Choroid plexus epithelial cell (primary cell): ENCODE measurements at places on chromosomes 4 and X.

DNA sequence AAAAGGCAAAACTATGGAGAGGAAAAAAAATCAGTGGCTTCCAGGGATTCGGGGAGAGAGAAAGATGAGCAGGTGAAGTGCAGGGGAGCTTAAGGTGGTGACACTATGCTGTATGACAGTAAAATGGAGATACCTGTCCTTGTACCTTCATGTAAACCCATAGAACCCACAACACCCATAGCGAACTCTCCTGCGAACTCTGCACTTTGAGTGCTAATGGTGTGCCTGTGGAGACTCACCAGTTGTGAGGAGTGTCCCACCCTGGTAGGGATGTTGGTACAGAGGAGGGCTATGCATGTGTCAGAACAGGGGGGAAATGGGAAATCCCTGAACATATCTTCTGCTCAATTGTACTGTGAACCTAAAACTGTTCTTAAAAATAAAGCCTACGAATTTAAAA lies 42.8 kb downstream of the HMX1 start:
- DNase-seq, result no peak

- no peak for DNase-seq
These were observed 8.3 kb downstream of the MAGEA11 start for GRCh38 chrX:149720021-149720689.

DNA sequence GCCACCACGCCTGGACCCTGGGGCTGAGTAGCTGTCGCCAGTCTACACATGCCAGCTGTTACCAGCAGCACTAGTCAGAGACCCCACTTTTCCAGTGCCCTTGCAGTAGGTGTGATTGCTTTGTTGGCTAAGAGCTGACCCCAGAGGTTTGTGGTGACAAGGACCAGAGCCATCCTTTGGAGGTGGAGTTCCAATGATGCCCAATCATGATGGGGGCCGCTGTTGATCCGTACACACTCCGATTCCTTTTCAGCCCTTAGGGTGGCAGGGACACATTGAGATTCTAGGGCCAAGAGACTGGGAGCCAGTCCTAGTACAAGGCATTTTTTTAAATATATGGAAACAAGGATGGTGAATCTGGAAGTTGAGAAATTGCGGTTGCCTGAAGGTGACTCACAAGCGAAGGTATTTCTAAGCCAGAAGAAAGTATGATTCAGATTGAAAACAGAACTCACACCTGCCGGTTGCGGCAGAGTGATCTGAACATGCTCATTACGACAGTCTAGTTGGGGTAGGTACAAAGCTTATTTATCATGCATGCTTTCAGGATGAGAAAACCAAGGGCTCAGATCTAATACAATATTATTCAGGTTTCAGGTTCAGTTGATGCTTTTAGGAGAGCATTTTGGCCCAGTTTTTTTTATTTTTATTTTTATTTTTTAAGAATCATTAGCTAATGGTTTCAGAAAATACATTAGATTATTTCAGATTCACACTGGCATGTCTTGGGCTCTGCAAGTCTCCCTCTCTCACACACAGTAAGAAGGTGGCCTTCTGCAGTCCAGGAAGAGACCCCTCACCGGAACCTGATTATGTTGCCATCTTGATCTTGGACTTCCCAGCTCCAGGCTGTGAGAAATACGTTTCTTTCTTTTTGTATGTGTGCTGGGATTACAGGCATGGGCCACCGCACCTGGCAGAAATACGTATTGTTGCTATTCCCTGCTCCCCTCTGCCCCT lies 43.4 kb downstream of the SHROOM2 start:
- peak; percentile 86 for DNase-seq

DNA sequence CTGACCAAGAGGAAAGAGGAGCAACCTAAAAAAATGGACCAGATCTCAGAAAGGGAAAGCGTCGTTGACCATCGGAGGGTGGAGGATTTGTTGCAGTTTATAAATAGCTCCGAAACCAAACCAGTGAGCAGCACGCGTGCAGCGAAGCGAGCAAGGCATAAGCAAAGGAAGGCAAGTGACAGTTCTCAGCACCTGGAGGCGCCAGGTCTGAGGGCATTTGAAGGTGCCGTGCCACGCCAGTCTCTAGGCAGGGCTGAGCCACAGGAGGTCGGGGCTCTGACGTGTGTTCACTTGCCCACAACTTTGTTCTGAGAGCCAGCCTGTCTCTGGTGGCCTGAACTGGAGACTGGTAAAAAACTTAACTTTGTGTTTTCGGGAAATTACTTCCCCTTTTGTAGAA lies 59.7 kb downstream of the TNIP2 start:
- no peak for DNase-seq

DNA sequence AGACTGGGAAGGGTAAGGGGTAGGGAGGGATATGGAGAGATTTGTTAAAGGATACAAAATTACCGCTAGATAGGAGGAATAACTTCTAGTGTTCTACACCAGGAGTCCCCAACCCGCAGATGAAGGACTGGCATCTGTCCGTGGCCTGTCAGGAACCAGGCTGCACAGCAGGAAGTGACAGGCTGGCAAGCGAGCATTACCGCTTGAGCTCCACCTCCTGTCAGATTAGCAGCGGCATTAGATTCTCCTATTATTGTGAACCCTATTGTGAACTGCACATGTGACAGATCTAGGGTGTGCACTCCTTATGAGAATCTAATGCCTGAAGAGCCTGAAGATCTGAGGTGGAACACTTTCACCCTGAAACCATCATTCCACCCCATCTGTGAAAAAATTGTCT lies 27.9 kb upstream of the BBS7 start:
- no peak for DNase-seq

GRCh38 chr4:14575289-14575688 lies 427.0 kb upstream of the CPEB2 start:
- DNase-seq, result no peak

GRCh38 chr4:113851816-113852215 lies 90.3 kb upstream of the CAMK2D start:
- DNase-seq, result no peak

DNA sequence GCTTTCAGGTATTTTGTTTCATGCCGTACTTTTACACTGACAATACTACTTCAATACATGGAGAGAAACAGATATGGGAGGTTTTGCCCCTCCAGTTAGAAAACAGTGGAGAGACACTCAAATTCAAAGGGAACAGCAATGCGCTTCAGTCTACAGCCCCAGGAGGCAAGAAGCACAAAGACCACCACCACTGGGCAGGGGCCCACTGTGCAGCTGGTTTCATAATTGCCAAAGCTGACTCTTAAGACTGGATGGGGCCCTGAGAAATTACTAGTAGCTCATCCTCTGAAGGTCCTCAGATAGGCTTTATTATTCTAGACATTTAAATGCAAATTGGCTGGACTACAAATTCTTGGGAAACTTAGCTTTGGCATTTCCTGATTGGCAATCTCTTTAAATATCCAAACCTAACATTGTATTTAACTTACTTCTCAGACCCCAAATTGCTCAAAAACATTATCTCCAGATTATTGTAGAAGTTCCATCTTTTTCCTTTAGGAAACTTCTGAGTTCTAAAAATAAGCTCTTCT lies 85.9 kb upstream of the GPR34 start:
- DNase-seq, result peak; percentile 23

GRCh38 chr4:38461342-38461741 lies 202.7 kb upstream of the KLF3 start:
- peak; percentile 8 for DNase-seq

- no peak for DNase-seq
These were observed 115.6 kb downstream of the SMIM20 start for GRCh38 chr4:26029568-26030131.

DNA sequence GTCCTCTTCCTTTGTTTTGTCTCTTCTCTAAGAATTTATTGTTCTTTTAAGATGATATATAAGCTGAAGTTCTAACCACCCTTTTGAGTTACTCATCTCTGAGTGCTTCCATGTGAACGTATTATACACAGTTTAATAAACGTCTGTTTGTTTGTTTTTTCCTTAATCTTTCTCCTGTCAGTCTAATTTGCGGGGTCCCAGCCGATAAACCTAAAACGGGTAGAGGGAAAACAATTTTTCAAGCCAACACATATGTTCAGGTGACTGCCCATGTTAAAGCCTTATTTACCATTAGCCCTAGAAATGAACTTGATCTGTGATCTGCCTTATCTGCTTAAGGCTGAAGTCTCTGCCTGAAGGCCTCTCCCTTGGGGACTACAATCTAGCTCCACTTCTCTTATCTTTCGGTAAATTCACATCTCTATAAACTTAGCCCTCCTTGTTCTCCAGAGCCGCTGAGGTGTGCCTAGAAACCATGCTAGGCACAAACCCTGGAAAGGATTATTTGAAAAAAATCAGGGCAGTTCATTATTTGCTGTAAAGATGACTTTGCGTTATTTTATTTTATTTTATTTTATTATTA lies 158.8 kb downstream of the CAMK2D start:
- no peak for DNase-seq

DNA sequence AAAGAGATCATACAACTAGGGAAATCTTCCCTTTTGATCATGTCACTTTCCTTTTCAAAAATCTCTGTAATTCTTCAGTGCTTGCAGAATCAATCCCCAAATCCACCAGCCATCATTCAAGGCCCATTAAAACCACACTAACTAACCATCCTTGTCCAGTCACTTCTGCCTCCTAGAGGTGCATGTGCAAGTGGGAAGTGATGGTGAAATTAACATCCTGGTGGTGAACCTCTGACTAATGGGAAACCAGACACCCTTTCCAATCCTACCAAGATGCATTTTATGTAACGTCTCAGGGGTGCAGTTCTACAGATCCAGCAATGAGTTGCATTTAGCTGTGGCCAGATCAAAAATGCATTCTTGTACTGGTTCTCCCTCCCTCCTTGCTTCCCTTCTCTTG lies 341.8 kb downstream of the RAPGEF2 start:
- DNase-seq, result peak; percentile 63

- DNase-seq, result peak; percentile 43
These were observed 1106.4 kb upstream of the INTU start for GRCh38 chr4:126526335-126526734.

DNA sequence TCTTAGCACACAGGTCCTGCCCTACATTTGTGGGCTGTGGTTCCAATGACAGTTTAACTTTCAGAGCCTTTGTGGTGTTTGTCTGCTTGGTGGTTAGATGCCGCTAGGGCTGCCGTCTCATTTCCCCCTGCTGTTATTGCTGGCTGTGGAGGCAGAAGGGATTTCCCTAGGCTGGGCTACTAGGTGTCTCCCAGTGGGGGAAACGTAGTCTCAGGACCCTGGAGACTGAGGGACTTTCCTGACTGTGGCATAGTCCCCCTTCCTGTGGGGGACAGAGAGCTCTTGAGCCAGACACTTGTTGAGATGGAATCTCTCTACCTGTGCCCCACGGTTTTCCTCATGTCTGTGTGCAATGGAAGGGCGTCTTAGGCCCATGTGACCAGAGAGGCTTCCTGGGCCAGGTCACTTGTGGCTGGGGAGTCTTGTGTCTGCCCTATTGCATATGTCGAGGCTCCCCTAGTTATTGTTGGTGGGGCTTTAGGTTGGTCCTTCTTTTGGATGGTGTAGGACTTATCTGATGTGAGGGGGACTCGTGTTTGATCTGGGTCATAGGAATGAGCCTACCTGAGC lies 68.2 kb downstream of the ARHGAP10 start:
- peak; percentile 62 for DNase-seq

DNA sequence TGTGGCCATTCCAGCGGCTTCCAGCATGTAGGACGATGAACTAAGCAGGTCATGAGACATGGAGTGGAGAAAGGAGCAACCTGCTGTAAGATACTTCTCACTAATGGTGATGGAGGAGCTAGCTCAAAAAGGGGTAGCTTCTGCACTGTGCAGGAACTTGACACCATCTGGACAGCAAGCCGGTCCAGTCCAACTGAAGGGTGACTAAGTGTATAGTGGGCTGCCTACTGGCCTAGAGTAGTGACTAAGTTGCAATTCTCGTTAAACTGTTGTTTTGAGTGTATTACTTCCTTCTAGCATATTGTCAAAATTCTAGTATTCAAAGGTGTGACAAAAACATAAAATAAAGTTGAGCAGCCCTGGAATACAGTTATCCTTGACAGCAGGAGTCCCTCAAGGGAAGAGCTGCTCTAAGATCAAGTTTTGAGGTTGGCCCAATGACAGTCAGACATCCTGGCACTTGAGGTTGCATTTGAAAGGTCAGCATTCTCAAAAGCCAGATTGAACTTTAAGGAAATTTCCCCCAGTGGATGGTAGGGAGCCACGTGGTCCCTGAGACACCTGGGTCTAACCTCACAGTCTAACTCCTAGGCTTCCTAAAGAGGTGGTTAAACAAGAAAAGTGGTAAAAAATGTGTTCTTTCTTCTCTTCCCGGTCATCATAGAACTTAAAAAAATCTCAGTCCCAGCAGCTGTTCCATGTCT lies 8.0 kb downstream of the CETN2 start:
- DNase-seq, result no peak

DNA sequence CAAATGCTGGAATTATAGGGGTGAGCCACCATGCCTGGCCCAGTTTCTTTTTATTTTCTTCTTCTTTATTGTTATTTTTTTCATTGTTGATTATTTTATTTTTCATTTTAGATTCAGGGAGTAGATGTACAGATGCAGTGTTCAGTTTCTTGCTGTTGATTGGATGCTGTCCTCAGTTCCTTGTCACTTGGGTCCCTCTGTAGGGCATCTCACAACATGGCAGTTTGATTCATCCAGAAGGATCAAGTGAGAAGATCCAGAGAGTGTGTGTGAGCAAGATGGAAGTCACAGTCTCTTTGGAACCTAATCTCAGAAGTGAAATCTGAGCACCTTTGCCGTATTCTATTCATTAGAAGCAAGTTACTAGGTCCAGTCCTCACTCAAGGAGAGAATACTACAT lies 20.9 kb downstream of the HMGB3 start:
- no peak for DNase-seq

DNA sequence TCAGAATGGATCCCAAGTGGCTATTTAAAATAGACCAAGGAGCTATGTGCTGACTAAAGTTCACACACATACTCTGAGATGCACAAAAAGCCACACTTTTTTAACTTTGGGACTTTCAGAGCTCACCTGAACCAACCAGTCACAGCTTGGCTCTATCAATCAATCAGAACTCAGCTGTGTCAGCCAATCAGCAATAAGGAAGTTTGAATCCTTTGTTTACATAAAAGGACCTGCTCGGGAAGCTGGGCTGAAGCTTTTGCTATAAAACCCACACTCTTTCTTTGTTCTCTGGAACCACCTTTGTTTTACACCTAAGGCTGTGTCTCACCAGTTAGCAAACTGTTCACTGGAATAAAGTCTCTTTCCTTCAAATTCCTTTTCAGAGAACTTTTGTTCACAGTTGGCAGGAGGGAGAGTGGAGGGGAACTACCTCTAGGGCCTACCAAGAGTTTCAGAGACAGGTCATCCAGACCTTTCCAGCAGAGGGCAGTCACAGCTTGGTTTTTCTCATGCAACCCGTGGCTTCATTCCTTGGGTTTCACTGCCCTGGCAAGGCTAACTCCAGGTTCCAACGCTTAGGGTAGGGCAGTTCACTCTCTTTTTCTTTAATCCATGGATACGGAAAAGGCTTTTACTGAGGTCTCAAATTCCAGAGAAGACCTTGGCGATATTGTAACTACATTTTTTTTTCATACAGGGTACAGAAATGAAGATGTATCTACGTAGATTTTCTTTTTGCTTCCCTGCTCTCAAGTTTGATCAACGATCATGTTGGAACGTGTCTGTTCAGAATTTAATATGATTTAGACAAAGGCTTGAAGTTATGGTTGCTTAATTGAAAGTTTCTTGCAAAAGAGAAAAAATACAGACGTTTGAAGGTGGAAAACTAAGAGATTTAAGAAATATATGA lies 80.7 kb downstream of the GPRIN3 start:
- DNase-seq, result peak; percentile 90

GRCh38 chr4:1763550-1764080 lies 29.5 kb upstream of the FGFR3 start:
- peak; percentile 60 for DNase-seq

- DNase-seq, result no peak
These were observed 48.0 kb downstream of the CXCL8 start for GRCh38 chr4:73788411-73788810.

- peak; percentile 19 for DNase-seq
These were observed 117.0 kb downstream of the PCDH7 start for GRCh38 chr4:30837131-30837539.
